ENCODE measurements at places on chromosomes 16 and 17.

DNA sequence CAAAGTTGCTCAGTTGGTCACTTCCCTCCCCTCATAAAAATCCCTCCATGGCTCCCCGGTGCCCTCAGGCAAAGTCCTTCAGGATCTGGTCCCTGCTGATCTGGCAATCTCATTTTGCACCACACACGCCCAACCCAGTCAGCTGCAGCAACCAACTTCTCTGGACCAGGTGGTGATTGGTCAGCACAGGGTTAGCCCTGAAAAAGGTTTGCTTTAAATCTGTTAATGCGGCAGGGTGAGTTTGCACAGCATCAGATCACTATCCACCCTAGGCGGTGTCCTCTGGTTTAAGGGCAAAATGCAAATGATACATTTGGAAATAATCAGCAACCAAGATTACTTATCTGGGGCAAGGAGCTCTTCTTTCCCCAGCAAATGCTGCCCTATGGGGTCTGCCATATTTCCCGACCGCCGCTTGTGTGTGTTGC lies 42.9 kb upstream of the TNRC6C start:
- no peak for DNase-seq

GRCh38 chr16:4378999-4379690 lies 7.5 kb downstream of the VASN start:
- no peak for DNase-seq

- no peak for DNase-seq
These were observed 15.2 kb downstream of the CLTC start for GRCh38 chr17:59634632-59635541.

DNA sequence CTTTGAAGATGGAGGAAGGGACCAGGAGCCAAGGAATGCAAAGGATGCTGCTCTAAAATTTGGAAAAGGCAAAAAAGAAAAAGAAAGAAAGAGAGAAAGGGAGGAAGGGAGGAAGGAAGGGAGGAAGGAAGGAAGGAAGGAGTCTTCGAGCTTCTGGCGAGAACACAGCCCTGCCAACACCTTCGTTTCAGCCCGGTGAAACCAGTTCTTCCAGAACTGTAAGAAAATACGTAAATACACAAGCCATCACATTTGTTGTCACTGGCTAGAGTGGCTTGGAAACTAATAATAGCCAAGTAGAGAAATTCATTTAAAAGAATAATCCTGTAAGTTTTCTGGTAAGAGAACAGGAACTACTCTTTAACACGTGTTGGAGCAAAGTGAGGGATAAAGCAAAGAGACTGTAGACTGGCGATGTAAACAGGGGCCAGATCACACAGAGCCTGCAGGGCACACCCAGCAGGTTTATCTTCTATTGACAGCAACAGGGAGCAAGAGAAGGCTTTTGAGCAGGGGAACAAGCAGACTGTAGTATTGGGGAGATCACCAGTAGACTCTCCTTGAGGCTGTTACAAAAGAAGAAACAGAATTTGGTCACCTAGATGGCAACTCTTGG lies 188.7 kb upstream of the MPHOSPH6 start:
- no peak for DNase-seq

DNA sequence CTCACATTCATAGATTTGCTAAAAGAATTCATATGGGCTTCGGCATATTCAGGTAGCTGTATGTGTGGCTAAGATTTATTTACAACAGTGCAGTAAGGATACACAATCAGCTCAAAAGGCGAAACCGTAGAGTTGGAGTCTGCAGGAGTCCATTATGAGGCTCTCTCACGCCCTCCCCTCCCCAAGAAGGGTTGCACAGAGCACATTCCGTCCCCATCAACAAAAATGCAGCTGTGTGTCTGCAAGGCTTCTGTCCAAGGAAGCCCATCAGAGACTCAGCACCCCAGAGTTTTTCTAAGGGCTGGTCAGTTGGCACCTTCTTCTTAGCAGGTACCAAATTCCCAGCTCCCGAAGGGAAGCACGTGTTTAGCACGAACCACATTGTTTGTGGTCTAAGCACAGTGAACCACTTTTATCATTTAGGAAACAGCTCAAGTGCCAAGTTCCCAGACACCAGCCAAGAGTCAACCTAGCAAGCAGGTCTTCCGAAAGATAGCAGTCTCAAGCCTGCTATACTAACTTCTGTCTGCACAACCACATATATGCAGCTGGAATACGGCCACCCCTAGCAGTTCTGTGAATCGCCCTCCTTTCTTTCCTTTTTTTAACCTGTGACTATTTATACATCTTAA lies 28.5 kb upstream of the MEAK7 start:
- no peak for DNase-seq

DNA sequence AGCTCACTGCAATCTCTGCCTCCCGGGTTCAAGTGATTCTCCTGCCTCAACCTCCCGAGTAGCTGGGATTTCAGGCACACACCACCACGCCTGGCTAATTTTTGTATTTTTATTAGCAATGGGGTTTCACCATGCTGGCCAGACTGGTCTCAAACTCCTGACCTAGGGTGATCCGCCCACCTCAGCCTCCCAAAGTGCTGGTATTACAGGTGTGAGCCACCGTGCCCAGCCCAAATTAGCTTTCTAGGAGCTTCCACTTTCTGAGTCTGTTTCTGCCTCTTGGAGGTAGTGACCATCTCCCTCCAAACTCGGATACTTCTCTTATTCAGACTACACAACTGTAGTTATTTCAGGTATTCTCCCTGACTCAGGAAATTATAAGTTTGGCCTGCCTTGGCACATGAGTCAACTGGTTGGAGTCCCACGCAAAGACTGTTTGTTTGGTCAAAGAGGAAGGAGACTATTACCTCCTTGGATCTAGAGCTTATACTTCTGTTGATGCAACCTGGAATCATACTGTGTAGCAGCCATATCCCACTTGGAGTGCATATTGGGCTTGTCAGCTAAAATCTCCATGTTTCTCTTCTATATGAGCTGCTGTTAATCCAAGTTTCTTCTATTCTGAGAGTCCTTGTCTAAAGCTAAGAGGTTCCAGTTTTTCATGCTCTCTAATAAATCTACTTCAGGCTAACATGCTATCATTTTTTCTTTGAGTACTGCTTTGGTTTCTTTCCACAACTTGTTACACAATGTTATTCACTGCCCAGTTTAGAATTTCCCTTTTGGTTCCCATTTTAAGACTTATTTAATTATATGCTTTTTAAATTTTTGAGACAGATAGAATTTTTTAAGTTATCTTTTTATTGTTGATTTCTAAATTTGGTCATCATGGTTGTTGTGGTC lies 7.5 kb downstream of the IL4R start:
- DNase-seq, result no peak

- no peak for DNase-seq
These were observed 8.3 kb downstream of the LIG3 start for GRCh38 chr17:34988644-34989043.

DNA sequence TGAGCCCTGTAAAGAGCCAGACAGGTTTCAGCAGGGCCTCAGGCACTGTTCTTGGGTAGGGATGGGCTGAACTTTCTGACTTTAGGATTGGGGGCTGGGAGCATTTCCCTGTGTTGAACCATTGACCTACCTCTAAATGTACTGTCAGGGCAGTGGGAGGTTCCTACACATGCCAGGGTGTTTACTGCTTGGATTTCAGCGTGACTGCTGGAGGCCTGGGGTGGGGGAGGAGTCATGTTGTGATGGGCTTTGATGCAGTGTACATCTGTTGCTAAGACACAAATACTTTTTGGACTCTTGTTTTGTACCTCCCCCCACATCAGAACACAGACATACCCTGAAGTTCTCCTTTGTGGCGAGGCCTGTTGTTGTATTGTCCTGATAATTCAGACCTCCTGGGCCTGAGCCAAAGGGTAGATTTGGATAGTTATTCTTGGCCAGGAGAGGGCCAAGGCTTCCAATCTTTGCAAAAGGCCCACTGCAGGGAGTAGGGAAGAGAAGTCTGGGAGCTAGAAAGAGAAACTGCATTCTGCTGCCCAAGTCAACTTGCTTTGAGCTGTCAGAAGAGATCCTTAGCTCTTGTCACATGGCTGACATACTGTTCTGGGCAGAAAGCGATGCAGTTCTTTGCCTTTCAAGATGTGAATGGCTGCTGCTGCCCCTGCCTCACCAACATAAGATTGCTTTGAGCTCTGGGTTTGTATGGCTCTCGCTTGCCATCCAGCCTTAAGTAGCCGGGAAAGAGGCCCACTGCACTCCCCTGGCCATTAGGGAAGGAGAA lies 3.7 kb downstream of the NFE2L1 start:
- no peak for DNase-seq

DNA sequence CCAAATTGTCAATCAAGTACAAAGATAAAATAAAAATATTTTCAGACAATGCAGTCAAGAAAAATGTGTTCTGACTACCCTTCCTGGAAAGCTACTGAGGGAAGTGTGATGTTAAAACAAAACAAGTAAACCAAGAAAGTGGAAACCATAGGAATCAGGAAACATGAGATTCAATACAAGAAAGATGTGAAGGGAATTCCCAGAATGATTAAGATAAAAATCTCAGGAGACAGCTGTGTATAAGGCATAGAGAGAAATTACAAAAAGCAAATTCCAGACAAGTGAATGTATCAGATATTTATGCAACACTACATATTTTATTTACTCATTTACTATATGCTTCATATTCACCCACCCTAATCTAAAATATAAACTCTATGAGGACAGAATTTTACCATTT lies 32.2 kb downstream of the TRIM37 start:
- no peak for DNase-seq

- DNase-seq, result no peak
These were observed 12.5 kb upstream of the C1QTNF8 start for GRCh38 chr16:1108299-1109252.

GRCh38 chr16:10652730-10653590 lies 41.8 kb downstream of the TEKT5 start:
- no peak for DNase-seq

- no peak for DNase-seq
These were observed 39.7 kb downstream of the DCAKD start for GRCh38 chr17:45011767-45012166.

DNA sequence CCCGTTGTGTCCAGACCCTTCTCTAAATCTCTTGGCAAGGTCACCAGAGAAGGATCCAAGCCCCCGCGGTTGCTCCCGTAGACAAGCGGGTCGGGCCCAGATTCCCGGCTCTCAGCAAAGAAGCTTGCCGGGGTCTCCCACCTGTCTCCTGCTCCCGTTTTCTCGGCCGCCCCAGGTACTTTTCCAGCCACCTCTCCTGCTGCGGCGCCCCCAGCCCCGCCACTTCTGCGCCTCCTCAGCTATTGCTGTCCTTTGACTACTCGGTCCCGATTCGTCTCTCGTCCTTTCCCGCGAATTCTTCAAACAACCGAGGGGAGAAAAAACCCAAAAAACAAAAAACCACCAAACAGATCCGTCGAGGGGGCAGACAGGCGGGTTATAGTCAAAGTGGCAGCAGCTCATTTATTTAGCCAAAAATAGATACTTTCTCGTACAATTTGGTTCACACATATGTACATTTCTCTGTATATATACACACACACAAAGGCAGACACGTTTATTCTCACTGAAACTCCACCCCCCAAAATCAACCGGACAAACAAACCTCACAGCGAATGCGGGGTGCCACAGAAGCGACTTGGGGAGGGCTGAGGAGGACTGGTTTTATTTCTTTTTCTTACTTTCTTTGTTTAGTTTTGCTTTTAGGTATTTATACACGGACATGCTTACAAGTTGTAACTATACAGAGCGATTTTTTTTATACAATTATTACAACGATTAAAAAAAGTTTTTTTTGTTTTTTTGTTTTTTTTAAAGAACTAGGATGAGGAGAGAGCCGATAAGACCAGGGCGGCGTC lies 3.5 kb downstream of the IRX3 start:
- DNase-seq, result no peak

GRCh38 chr16:83744441-83744981 lies 63.3 kb upstream of the HSBP1 start:
- DNase-seq, result no peak

- no peak for DNase-seq
These were observed 17.3 kb downstream of the CARD14 start for GRCh38 chr17:80187090-80187489.

- no peak for DNase-seq
These were observed 6.2 kb downstream of the ADCY9 start for GRCh38 chr16:4110065-4110464.

DNA sequence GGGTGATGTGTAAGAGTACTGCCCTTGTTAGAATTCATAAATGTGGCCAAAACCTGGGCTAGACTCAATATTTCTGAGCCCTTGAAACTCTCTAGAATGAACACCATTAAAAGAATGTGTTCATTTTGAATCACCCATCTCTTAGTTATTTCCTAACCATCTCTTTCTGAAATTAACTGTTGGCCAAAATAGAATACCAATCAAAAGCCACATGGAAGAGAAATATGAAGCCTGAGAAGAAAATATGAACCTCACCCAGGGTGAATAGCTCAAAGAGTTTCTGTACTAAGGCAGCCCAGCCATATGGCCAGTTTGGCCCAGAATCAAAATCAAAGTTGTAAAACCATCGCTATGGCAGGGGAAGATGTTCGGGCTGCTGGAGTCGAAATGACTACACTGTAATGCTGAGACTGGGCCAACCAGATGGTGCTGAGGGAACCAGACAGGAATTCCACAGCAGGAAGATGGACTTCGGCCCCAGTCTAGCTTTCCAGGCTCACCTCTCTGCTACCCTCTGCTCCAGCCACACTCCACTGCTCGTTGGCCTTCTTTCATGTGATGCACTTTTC lies 154.3 kb upstream of the ZFHX3 start:
- DNase-seq, result no peak

DNA sequence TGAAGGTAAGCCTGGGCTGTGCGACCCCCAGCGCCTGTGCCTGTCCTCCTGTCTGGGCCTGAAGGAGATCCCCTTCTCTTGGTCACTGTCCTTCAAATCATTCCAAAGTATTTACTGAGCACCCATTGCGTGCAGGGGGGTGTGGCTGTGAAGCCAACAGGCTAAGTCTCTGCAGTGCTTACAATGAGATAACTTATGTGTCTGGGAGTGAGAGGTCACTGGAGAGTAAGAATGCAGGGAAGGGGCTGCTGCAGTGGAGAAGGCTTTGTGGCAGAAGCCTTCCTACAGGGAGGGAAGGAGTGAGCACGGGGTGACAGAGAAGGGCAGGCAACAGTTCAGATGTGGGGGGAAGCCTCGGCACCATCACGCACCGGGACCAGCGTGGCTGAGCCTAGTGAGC lies 11.2 kb upstream of the SMIM5 start:
- DNase-seq, result no peak

- no peak for DNase-seq
These were observed 367.6 kb upstream of the ERCC4 start for GRCh38 chr16:13552062-13552959.

GRCh38 chr16:89706518-89707260 lies 5.2 kb upstream of the SPATA2L start:
- DNase-seq, result no peak
